ENCODE measurements at places on chromosomes 7 and 10.

- no peak for DNase-seq
Observed at GRCh38 chr7:155722936-155723335, 78.5 kb downstream of the RBM33 start.

GRCh38 chr7:545470-545869 is 25.8 kb upstream of the PDGFA start:
- DNase-seq: no peak

DNA sequence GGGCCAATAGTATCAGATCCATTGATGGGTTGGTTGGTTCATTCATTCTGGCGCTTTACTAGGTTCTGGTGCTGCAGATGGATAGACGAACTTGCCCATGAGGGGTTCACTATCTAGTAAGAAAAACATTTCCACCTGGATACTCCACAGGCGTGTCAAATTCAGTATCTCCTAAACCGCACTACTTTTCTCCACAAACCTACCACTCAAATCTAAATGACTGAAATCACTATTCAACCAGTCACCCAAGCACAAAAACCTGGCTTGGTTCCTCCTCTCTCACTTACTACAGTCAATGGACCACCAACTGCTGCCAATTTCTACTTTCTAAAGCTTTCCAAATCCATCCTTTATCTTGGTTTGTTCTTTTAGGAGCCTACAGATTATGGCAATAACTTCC is 572 bp downstream of the AGK start:
- DNase-seq: no peak

DNA sequence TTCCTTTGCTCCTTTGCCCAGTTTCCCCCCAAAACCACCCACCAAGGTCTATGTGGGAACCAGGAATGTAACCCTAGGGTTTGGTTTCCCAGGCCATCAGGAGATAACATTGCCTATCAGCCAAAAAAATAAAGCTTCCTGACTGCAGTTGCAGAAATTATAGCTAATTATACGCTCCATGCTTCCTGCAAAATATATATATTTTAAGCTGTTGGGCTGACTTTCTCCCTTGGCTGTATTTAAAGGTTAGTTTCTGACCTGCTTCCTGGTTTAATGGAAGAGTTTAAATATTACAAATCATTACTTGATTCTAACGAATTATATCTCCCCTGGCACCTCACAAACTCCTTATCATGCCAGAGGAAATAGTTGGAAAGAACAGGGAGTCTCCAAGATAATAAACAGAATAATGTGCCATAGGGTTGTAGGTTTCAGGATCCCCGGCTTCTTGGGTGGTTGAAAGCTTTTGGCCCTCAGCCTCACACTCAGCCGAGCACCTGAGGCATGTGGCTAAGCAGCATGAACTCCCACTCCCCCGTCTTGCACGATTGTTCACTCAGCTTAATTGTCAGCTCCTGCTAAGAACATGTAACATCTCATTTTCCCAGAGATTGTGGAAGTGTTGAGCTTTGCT is 79.9 kb downstream of the FZD1 start:
- no peak for DNase-seq

GRCh38 chr7:68474661-68475216 is 1123.5 kb upstream of the AUTS2 start:
- DNase-seq: no peak

- no peak for DNase-seq
Observed at GRCh38 chr7:29142021-29142727, 4.2 kb downstream of the CPVL start.

- no peak for DNase-seq
Observed at GRCh38 chr10:132588301-132589013, 50.9 kb downstream of the INPP5A start.

DNA sequence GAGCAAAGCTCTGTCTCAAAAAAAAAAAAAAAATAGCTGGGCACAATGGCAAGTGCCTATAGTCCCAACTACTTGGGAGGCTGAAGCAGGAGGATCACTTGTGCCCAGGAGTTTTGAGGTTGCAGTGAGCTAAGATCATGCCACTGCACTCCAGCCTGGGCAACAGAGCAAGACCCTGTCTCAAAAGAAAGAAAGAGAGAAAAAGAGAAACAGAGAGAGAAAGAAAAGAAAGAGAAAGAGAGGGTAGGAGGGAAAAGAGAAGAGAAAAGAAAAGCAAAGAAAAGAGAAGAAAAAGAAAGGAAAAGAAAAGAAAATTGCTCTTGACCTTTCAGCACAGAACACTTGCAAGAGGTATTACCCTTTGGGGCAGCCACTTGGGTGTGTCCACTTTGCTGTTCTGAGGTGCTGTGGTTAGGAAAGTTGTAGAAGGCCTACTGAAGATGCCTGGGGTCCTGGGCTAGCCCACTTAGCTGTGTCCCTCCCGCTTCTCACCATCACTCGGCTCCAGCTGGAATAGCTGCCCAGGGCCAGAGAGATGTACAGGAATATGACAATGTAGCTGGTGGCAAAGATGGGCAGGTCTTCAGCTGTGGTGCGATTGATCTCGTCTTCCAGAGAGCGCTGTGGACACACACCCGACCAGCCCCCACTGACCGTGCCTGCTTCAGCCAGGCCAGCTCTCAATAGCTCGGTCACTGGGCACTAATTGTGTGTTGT is 5.6 kb downstream of the NPC1L1 start:
- DNase-seq: no peak

GRCh38 chr7:7119729-7120128 is 62.6 kb upstream of the C1GALT1 start:
- no peak for DNase-seq

DNA sequence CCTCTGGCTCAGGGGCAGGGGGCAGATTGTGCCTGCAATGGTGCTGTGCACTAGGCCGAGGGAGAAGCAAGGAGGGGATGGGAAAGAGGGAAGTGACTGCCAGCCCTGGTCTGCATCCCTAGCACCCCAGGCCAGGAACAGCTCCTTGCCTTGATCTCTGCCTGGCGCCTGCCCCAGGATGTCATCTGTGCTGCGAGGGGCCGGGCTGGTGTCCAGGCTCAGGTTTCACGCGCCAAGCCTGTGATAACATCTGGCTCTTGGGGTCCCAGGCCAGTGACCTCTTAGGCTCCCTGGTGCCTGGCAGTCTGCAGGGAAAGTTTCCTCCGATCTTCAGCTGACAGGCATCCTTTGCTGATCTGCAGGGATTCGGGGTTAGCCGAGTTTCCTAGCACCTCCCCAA is 193.5 kb upstream of the GPR26 start:
- no peak for DNase-seq

GRCh38 chr7:4561795-4562194 is 120.3 kb upstream of the FOXK1 start:
- no peak for DNase-seq

DNA sequence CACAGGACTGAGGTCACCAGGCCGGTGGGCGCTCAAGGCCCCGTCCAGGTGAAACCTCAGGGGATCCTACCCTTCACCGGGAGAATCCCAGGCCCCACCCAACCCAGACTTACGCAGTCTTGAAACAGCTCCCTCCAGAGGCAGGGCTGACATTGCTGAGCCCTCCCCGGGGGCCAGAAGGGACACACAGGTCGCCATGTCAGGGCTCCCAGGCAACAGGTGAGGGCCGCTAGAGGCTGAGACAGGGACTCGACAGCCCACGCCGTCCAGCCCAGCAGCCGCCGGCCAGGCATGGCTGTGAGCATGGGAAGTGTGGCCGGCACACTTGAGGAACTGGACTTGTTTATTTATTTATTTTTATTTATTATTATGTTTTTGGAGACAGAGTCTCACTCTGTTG is 10.3 kb downstream of the MICALL2 start:
- DNase-seq: no peak

DNA sequence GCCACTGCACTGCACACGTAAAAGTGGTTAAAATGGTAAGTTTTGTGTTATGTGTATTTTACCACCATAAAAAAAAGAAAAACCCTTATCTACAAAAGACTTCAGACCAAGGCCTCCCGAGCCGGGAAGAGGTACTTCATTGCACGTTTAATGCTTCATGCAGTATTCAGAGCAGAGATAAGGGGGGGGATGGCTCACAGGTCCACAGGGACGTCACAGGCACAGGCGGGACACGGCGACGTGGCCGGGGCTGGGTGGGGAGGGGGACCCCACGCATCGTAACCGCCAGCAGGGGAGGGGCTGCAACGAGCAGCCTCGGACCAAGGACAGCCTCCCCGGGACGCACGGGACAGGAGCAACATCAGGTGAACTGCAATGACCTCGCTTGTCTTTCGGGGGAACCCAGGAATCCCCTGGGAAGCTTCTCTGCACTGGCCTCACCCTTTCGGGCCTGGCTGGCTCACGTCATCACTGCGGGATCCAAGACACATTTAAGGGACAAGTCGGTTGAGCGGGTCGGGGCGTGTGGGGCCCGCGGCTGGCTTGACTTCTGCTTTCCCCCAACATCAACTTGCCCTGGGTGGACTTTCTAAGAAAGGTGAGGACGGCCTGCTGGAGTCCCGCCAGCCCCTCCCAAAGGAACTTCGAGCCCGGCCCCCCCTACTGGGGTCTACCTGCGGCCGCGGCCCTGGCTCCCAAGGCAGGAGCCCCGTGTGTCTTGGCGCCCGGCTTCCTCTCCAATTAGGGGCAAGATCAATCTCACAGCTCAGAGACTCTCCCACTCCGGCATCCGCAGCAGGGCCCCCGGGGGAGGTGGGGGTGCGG is 29.6 kb upstream of the PDGFA start:
- no peak for DNase-seq

DNA sequence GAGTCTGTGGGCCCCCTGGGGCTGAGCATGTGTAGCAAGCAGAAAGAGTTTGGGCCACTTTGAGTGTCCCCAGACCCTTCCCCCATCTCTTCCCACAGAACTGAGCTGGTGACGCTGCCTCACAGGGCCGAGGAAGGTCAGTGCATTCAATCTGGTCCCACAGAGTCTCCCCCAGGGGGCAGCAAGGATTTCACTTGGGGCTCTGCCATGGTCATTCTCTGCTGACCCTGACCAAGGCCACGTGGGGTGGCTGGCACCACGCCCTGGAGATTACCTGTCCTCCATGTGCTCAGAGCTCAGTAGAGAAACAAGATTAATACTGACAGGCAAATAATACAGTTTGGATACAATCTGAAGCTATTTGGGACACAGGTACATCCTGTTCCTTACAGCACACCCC is 30.2 kb downstream of the ADRA2A start:
- no peak for DNase-seq

DNA sequence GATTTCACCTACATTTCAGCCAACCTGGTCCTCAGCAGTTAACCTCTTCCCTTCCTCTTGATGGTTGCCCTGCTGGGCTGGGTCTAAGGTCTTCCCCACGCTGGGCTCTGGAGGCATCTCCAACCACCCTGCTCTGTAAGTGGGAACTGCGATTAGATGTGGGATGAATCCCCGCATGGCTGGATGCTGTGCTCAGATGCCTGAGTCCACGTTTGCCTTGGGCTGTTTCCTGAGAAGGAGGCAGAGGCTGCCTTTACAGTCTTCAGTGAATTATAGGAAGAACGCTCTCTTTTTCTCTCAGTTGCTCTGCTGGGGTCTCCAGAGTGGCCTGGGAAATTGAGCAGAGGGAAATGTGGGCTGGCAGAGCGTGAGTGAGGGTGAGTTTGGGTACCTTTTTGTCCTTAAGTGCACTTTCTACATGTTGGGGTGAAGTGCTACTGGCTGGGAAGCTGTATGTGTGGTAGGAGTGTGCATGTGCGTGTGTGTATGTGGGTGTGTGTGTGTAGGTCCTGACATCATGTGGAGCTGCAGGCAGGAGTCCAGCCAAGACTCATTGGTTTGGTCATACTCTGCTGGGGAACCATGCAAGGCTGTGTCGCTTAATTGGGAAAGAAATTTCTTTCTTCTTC is 1.5 kb downstream of the GIMAP8 start:
- no peak for DNase-seq

- no peak for DNase-seq
Observed at GRCh38 chr7:31788883-31789680, 102.1 kb downstream of the PPP1R17 start.

DNA sequence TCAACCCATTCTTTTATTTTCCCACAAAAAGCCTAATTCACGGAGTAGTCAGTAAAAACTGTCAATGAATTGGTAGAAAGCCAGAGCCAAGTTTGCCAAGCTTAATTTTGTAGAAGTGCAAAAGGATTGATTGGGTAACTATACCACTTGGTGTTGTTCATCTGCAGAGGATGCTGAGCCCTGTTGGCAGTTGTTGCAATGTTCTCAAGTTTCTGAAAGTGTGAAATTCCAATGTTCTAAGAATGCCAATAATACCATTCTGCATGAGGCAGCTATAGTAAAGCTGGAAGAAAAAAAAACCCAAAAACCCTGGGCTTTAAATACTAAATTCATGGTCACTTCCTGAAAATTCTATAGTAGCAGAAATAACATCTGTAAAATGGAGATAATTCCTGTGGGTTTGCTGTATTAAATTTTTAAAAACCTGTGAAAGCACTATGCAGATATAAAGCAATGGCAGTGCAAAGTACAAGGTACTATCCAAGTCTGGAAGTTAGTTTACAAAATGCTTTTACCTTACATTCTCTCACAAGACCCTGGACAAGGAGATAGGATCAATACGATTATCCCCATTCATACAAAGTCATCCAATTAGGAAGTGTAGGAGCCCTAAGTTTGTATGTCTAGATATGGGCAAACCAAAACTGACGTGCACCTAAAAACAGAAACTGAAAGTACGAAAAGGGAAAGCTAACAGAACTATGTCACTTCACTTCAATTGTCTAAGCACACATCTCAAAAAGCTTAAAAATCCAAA is 6.0 kb upstream of the PON1 start:
- DNase-seq: no peak

- DNase-seq: no peak
Observed at GRCh38 chr7:117132321-117133120, 179.2 kb downstream of the ST7 start.

- DNase-seq: no peak
Observed at GRCh38 chr7:31096877-31097258, 44.8 kb downstream of the ADCYAP1R1 start.

- no peak for DNase-seq
Observed at GRCh38 chr7:121019018-121019417, 30.5 kb downstream of the CPED1 start.

DNA sequence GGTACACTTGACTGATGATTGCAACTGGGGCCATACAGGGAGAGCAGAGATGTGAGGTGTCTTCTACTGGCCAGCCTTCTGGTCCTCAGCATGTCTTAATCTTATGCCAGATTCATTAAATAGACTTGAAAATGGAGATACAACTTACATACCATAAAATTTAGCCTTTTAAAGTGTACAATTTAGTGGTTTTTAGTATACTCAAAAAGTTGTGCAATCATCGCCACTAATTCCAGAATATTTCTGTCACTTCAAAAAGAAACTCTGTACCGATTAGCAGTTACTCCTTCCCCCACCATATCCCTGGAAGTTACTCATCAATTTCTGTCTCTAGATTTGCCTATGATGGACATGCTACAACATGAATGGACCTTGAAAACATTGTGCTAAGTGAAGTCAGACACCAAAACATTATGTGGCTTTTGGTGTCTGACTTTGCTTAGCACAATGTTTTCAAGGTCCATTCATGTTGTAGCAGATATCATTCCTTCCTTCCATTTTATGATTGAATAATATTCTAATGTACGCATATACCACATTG is 53.0 kb downstream of the SH2D4B start:
- no peak for DNase-seq

- DNase-seq: no peak
Observed at GRCh38 chr7:21580073-21580521, 37.3 kb downstream of the DNAH11 start.

DNA sequence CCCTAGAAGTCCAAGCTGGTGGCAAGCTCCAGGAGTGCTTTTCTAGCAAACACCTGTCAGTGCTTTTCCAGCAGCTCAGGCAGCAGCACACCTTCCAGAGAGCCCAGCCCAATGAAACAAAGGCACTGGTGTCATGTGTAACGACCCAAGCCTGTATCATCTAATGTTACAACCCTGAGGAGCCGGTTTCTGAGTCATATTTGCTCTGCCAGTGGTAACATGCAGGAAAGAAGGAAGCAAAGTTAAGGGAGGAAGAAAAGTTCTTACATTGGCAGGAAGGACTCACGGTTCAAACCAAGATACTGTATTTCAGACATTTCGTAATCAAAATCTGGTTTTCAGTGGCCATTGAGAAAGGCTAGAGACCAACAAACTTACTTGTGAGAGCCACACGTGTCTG is at the start of gene ANKRD22:
Gene ANKRD22 (minus strand): TSS at position 139 of the 400 bp plus-strand sequence. CDS start 237 bp downstream, outside the sequence.
- DNase-seq: no peak

Measured in NCI-H187 treated with DMSO at 0.1 percent for 48 hours (cell line).